Activated B cell treated with CpG ODN at 0.5 μM for 24 hours (primary cell): ENCODE measurements at places on chromosomes 6 and 20. TPM values are rescaled to one million over a fixed set of nuclear protein-coding genes. Genes with fewer than 3 reads are reported as not detected.

- DNase-seq = no peak
Measured at GRCh38 chr6:46414398-46414797, 76.9 kb downstream of the RCAN2 start.

- DNase-seq = no peak
Measured at GRCh38 chr6:154542747-154543146, 32.3 kb upstream of the CNKSR3 start.

DNA sequence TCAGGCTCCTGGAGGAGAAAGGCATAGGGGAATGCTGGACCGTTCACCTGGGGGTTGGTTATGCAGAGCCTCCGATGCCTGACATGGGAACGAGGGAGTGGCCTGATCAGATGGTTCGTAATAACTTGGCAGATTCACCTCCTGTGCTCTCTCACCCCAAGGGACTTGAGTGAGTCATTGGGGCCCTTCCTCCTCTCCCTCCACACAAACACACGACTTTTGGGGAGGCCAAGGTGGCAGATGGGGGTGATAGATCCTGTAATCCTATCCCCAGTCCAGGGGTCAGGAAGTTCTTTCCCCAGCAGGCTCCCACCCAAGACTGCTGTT lies 45.6 kb upstream of the ARFGEF2 start:
- DNase-seq = peak; percentile 25

DNA sequence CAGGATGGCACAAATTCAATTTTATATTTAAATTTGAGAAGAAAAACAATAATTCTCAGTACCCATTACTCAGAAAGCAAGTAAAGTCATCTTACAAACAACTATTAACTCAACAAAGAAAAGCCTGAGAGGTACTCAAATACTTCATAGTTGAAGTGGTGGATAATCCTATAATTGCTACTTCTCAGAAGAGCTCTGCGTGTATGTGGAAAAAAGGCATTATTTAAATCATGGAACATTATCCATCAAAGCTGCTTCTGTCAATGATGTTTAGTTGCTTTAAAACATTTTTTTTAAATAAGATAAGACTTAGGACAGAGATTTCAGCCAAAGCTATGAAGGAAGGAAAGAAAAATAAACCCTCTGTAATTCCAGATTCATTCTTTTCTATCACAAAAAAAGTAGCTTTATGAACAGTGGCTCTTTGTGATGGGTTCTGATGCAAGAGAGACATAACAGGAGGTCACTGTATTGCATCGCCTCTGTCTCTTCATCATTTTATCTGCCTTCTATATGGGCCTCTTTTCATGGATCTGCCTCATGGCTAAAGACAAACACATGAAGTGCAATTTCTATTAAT lies 367.9 kb upstream of the SLC35B3 start:
- DNase-seq = no peak

DNA sequence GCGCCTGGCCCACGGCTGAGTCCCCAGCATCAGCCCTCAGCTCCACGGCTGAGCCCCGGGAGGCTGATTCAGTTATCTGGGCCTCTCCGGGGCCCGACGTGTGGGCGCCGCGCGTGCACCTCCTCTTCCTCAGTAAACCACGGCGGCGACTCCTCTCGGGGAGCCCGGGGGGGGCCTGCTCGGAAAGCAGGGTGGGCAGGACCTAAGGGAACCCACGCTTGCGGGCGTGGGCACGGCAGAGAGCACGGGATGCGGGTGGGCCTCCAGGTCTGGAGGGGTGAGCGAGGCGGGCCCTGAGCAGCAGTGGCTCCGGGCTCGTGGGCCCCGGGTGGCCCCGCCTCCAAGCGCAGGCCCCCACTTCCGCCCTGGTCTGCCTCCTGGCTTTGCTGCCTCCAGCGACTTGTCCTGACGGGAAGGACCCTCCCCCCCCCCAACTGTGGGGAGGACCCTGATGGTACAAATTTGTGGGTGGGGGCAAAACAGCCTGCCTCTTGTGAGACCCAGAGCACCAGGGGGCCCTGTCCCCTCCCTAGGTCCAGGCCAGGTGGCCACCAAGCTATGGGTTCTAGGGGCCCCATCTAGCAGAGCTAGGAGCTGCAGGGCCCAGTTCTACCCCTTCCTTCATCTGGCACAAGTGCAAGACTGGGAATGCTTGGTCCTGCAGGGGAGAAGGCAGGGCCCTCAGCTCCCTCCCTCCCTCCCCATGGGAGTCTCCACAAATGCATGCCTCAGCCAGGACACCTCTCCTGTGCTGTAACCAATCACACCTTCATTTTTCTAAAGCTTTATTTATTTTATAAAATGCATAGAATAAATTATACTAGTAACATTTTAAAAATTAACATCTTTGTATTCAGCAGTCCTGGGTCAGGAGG lies 16.9 kb downstream of the UCKL1 start:
- no peak for DNase-seq

- DNase-seq = no peak
Measured at GRCh38 chr6:113184736-113185135, 672.4 kb upstream of the MARCKS start.

DNA sequence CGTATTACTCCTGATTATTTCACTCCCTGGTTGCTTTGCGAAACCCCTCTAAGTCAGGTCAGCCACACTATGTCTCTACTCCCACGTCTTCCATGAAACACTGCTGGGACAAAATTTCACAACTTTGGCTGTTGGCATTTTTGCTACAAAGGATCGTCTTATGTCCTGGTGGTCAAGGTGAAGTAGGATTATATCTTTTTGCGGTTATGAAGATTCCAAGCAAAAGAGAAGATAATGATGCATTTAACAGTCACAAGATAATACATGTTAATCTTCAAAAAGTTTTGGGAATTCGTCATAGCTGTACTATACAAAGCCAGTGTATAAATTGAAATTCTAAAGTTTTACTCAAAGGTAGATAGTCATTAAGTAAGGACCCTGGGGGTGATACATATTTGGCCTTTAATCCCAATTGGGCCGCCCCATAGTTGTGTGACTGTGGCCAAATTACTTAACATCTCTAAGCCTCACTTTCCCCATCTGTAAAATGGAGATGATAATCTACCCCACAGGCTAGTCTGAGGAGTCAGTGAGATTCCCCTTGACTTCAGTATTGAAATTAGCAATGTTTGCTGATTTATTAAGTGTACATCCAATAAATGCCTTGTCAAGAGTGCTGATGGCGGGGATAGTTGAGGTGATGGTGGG lies 212.1 kb downstream of the ARID1B start:
- no peak for DNase-seq

Gene ADGRF5
- not detected in 2 replicates for total RNA-seq

Gene TBC1D32
- total RNA-seq = 11.3 and 17.8 TPM in 2 replicates

Gene SHLD1
- 11.7 and 15.0 TPM in 2 replicates for total RNA-seq
